ENCODE measurements at places on chromosomes 6 and 20.

GRCh38 chr6:137236581-137237355, 17.6 kb upstream of the IFNGR1 start:
- ATAC-seq = no peak

DNA sequence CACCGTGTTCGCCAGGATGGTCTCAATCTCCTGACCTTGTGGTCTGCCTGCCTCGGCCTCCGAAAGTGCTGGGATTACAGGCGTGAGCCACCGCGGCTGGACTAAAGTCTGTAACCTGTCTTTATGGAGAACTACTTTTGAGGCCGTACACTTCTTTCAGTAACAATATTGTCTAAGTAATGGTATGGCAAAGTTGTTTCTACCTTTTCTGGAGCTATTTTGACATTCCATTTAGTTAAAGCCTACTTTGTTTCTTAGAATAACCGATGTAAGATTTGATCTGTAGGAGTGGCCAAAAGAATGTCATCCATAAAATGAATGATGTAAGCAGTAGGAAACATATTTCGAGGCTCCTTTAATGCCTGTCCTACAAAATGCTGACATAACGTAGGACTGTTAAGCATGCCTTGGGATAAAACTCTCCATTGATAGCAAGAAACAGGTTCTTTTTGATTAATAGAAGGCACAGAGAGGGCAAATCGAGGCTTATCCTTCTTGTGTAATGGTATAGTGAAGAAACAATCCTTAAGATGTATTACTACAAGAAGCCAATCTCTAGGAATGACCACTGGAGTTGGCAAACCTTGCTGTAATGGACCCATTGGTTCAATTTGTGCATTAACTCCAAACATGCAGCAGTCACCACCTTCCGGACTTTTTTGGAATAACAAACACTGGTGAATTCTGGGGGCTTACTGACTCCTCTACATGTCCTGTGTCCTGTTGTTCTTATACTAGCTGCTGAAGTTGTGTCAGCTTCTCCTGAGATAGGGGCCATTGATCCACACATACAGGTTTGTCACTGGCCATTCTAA, 35.9 kb downstream of the HLA-DRA start:
- ATAC-seq = no peak

DNA sequence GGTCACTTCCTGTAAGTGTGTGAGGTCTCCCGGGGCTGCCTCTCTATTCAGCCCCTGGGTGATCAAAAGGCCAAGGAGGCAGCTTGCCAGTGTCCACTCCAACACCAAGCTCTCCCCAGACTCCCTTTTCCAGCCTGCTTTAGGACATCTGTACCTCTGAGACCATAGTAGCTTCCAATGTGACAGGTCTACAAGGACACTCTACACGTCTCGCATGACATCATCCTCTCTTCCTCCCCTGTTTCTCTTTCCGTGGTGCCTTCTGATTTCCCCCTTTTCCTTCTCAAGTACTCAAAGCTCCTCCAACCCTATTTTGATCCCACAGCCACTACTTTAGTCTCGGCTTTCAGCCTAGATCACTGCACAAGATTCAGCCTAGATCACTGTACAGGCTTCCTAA, 26.4 kb downstream of the HLA-F start:
- no peak for ATAC-seq

DNA sequence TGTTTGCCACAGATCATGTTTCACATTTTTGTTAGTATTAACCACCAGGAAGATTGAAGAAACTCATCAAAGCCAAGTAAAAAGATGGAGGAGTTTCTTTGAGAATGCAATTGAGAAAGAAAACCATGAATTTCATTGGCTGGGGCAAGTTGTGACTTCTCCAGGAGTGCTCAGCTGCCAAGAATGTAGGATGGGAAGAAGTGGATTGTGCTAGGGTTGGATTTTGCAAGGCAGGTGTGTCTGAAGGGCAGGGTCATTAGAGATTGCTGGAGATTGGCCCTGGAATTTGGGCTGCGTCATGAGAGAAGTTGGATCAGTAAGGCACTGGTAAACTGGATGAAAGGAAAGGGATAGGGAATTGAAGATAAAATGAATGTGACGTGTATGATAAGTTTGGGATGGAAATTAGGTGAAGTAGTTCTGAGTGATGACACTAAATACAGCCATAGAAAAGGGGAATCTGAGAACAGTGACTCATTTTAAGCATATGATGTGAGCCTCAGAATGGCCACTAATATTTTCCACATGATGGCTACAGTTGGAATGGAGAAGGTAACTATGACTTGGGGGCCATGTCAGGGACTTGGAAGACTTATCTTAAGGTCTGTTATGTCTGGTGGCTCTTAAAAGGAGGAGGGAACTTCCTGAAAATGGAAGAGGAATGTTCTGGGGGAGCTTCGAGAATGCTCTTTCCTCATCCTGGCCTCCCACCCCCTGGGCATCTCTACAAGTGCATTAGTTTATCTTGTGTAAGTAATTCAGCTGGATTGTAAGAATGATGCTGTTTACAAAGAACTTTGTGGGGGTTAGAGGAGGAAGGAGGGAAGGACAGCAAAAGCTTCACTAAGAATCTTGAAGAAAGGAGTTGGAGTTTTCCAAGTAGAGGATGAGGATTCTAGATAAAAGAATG, 27.8 kb upstream of the ERVFRD-1 start:
- ATAC-seq = peak; percentile 87

GRCh38 chr6:168305096-168305749, 14.4 kb downstream of the DACT2 start:
- ATAC-seq = peak; percentile 21

DNA sequence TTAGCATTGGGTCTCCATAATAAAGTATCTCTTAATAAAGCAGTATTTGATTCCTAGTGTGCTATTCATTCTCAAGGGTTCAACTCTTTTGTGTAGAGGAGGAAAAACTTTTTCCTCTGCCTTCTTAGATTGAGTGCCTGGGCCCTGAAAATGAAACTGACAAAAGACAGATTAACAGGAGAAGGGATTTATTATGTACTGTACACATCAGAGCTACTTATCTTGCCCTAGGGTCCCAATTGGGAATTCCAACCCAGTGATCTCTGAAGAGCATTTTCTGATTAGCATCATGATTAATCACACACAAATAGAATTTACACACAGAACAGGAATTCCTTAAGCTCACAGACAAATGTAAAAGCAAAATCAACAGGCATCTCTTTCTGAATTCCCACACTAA, 128.9 kb downstream of the CD164 start:
- no peak for ATAC-seq

GRCh38 chr20:49387581-49387939, 94.9 kb downstream of the KCNB1 start:
- no peak for ATAC-seq

GRCh38 chr20:62350098-62350628, 16.9 kb downstream of the LAMA5 start:
- no peak for ATAC-seq

DNA sequence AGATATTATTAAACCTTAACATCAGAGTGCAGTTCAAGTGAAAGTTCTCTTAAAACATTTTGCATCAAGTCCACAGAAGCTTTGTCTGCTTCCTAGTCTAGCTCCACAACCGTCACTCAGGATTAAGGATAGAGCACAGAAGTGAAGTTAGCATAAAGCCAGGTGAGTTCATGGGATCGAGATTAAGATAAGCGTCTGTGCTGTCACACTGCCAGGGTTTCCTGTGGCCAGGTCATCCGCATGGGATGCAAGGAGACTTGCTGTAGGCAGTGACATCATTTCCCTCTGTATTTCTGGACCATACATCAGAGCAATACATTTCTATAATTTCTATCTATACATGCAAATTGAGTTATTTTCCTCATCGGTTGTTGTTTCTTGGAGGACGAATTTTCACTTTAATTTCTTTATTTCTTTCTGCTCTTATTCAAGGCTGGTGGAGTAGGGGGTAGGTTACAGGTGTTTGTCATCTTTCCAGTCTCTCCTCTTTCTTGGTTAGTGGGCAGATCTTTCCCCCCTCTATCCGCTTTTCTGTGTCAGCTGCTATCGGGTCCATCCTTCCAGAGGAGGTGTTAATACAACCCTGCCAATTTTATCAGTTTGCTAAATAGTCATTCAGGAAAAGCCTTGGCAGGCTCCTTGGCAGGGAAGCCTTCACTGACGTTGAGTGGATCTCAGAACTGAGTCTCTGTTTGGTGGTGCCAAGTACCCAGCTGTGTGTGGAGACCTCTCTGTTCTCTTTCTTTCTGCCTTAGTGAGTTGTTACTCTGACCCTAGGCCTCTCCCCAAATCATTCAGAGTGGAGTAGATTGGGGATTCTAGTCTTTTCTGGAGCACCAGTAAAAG, 307.6 kb upstream of the MAP3K7 start:
- no peak for ATAC-seq

- ATAC-seq = no peak
These were observed 66.4 kb downstream of the CTCFL start for GRCh38 chr20:57458400-57459160.

GRCh38 chr6:3359101-3359752, 97.6 kb downstream of the SLC22A23 start:
- no peak for ATAC-seq

DNA sequence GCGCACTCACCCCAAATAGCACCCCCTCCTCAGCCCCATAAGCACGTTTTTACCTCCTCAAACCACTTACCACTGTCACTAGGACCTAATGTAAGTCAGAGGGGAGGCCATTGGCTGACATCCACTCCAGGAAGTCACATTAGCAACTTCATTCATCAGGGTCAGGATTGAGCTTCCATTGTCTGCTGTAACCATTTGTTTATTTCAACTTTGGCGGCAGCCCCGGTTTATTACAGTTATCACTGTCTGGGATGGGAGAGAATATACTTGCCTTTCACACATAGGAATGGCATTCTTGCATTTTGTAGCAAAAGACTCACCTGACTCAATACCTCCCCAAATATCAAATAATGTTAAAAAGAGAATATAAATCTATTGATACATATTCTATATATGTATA, 38.3 kb downstream of the MAFB start:
- no peak for ATAC-seq

DNA sequence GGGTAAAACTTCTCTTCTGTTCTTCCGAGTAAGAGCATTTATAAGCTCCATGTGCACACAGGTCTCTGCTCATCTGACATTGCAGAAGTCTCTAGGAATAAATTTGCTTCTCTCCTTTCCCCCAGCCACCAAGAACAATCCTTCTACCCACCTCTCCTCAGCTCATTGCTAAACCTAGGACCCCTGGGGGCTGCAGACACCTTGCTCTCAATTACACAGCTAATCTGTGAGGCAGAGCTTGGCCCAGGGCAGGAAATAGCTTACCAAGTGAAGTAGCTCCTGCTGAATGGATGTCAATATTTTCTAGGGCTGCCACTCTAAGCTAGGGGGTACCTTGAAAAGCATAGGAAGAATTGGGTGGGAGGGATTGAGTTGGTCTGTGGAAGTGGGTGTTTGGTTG, 44.0 kb downstream of the EIF2S2 start:
- ATAC-seq = no peak

DNA sequence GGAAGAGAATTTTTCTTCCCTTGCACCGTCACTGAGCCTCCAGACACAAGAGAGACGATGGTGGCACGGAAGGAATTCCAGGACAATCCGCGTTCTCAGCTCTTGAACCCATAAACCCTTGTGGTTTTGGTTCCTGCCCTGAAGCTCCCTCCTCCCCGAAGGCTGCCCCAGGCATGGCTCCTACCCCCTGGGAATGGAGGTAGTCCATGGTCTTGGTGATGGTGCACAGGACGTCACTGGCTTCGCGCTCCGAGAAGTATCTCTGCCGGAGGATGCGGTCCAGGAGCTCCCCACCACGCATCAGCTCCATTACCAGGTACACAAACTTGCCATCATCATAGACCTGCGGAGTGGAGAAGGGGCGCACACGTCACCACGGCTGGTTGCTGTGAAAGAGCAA, 47.5 kb upstream of the MPC1 start:
- no peak for ATAC-seq

- no peak for ATAC-seq
These were observed 101.6 kb downstream of the DACT2 start for GRCh38 chr6:168217880-168218537.

GRCh38 chr6:107691062-107691751, 132.9 kb downstream of the SCML4 start:
- no peak for ATAC-seq

GRCh38 chr6:150208611-150209352, 65.9 kb downstream of the PPP1R14C start:
- no peak for ATAC-seq

DNA sequence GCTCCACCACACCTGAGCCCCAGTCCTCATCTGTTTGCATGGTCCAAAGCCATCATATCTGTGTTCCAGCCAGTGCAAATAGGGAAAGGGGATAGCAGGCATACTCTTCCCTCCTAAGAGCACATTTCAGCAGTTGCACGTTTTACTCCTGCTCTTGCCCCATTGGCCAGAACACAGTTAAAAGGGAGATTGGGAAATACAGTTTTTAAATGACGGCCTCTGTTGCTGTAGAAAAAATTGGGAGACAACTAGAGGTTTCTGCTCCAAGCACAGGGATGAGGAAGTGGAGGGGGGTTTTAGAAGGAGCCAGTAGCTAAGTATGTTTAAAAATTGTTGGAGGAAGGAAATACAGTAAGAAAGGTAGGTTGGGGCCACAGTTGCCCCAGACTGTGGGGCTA, 14.6 kb upstream of the STK35 start:
- no peak for ATAC-seq

DNA sequence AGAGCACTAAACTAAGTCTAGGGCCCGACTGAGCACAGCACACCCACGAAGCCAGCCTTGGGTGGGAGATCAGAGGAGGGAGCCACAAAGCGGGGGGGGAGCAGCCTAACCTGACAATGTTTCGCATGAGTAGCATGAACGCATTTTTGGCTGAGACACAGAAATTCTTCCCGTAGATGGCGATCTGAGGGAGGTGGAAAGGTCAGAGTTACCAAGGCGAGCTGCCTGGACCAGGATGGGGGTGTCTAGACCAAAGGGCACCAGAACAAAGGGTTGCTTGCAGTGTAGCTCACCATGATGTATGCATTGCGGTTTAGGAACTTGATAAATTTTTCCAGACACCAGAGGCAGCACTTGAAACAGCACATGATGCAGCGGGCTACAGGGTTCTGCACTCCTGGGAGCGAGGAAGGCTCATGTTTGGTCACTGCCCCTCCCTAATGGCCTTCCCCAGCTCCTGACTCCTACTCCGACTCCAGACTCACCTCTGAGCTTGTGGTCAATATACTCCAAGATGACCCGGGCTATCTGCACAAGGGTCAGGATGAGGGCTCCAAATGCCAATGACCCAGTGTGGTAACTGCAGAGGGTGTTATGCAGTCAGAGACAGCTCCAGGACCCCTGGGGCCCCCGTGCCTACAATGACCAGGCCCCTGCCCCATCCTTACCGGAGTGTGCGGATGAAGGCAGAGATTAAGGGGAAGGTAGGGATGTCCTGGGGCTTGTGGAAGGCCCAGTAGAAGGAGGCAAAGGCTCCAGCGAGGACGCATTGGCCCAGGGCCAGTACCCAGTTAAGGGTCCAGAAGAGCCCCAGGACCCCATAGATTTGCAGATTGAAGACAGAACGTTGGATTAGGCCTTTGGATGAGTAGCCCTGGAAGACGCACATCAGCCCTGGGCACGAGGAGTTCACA, 2.8 kb upstream of the NEU1 start:
- ATAC-seq = no peak

Measured in activated T-helper 17 cell treated with anti-CD3 and anti-CD28 coated beads, Interleukin-2, amount 50 U/mL, for 72 hours (primary cell).